Natural killer cell treated with Interleukin-12 subunit alpha and Interleukin-12 subunit beta and Interleukin-15 and Interleukin-18, amount 100 ng/mL, for 72 hours (primary cell): ENCODE measurements at places on chromosomes 6 and 20.

DNA sequence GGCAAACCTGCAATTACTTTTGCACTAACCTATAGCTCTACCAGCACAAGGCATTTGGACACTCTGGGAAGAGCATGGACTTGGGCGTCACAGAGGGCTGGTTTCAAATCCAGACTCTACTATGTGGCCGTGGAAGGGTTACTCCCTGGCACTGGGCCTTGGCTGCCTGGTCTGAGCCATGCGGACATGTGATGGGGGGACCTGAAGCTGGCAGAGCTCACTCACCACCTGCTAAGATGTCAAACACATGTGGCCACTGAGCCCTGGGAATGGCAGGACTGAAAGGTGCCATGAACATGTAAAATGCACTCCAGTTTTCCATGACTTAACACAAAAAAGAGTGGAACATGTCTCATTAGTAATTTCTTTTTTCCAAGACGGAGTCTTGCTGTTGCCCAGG lies 23.7 kb downstream of the VSTM2L start:
- H3K4me1 ChIP-seq: peaks cover 9% of the 10 kb centered on the region
- H3K4me3 ChIP-seq: no peak overlapping the region
- H3K36me3 ChIP-seq: no peaks in the 10 kb centered on the region
- no peak overlapping the region for H3K27ac ChIP-seq
- DNase-seq: no peak

DNA sequence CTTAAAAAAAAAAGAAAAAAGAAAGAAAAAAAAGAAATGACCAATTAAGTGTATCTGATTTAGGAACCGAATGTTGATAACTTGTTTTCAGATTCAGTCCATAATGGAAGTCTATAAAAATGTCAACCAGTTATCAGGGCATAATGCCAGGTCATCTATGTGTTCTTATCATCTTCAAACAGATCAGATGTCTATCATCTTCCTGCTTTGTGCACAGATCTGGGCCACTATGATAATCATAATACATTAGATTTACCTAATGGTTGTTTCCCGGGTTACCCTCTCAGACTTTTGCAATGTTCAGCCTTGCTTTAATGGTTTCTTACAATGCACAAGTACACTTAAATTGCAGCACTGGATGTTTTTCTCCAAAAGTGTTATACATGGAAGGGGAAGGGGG lies 100.6 kb downstream of the NKAIN2 start:
- no peaks in the 10 kb centered on the region for H3K4me1 ChIP-seq
- no peaks in the 10 kb centered on the region for H3K36me3 ChIP-seq
- no peak overlapping the region for H3K4me3 ChIP-seq

- no peak for DNase-seq
- H3K27me3 ChIP-seq: no peaks in the 10 kb centered on the region
- no peak overlapping the region for H3K4me3 ChIP-seq
- peak overlapping the region; percentile 21 for H3K27ac ChIP-seq
These were observed 93.7 kb downstream of the SSR1 start for GRCh38 chr6:7219310-7219709.

- no peak for DNase-seq
- peaks cover 3% of the 10 kb centered on the region for H3K27me3 ChIP-seq
- peaks cover 16% of the 10 kb centered on the region for H3K4me1 ChIP-seq
- no peak overlapping the region for H3K4me3 ChIP-seq
These were observed 366.5 kb downstream of the QKI start for GRCh38 chr6:163780994-163781393.

DNA sequence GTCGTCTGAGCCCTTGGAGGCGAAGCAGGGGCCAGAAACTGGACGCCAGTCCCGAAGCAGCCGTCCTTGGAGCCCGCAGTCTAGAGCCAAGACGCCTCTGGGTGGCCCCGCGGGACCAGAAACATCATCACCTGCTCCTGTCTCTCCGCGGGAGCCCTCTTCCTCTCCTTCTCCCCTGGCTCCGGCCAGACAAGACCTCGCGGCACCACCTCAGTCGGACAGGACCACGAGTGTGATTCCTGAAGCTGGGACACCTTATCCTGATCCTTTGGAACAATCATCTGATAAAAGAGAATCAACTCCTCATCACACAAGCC lies 416 bp downstream of the RSPH4A start:
- no peaks in the 10 kb centered on the region for H3K36me3 ChIP-seq
- H3K27me3 ChIP-seq: peaks cover 28% of the 10 kb centered on the region
- no peak overlapping the region for H3K27ac ChIP-seq
- H3K4me1 ChIP-seq: peaks cover 16% of the 10 kb centered on the region

GRCh38 chr6:113276601-113277000 lies 580.5 kb upstream of the MARCKS start:
- H3K27me3 ChIP-seq: no peaks in the 10 kb centered on the region
- DNase-seq: no peak
- no peaks in the 10 kb centered on the region for H3K4me1 ChIP-seq
- no peak overlapping the region for H3K27ac ChIP-seq
- H3K4me3 ChIP-seq: no peak overlapping the region

GRCh38 chr6:162173466-162173865 lies 554.1 kb downstream of the PRKN start:
- no peaks in the 10 kb centered on the region for H3K36me3 ChIP-seq
- no peaks in the 10 kb centered on the region for H3K27me3 ChIP-seq
- no peak for DNase-seq
- H3K27ac ChIP-seq: no peak overlapping the region
- no peak overlapping the region for H3K4me3 ChIP-seq
- H3K4me1 ChIP-seq: no peaks in the 10 kb centered on the region

GRCh38 chr6:123925350-123925749 lies 121.7 kb downstream of the NKAIN2 start:
- H3K36me3 ChIP-seq: no peaks in the 10 kb centered on the region
- no peak for DNase-seq
- H3K27me3 ChIP-seq: no peaks in the 10 kb centered on the region
- H3K27ac ChIP-seq: no peak overlapping the region

GRCh38 chr20:63362436-63363009 lies 1.4 kb upstream of the CHRNA4 start:
- no peak for DNase-seq
- no peak overlapping the region for H3K4me3 ChIP-seq
- no peaks in the 10 kb centered on the region for H3K36me3 ChIP-seq
- H3K27me3 ChIP-seq: peaks cover 7% of the 10 kb centered on the region
- H3K27ac ChIP-seq: no peak overlapping the region

DNA sequence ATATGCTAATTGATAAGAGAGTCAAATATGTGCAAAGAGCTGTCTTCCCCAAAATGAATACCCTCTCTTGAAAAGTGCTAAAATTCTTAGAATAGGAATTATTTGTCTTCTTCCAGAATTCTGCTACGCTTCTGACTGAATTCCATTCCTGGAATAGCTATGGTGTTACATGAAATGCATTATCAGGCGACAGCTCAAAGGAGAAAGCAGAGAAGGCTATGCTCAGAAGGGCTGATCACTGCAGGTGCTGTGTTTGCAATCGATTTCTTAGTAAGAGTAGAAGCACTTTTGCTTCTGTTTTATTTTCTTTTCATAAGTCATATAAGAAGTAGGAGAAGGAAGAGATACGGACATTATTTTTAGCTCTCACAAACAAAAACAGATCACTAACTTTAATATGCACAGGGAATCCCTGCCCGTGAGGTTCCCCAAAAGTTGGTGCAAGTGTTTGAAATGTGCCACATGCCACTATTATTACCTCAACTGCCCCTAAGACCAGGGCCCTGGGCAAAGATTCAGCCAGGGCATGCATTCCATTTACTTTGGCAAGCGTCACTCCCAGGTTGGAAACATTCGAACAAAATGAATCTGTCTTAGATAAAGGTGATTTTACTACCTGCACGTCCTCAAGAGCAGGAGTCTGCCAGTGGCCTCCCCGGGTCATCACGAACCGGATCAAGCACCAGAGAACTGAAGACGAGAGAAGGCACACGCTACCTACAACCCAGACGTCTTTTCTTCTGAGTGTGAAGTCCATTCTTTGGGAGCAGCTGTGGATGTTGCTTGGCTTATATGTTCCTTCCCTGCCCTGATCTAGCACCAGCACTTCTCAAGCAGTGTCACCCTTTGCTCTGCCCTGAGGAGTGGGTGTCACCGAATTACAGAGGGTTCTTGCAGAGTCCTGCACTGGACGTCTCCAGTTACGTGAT lies 7.2 kb downstream of the MYLK4 start:
- H3K36me3 ChIP-seq: no peaks in the 10 kb centered on the region
- H3K27me3 ChIP-seq: no peaks in the 10 kb centered on the region
- DNase-seq: no peak
- H3K4me3 ChIP-seq: no peak overlapping the region
- H3K4me1 ChIP-seq: no peaks in the 10 kb centered on the region

- H3K27me3 ChIP-seq: no peaks in the 10 kb centered on the region
- H3K4me1 ChIP-seq: peaks cover 46% of the 10 kb centered on the region
- no peaks in the 10 kb centered on the region for H3K36me3 ChIP-seq
- peak overlapping the region; percentile 95 for H3K27ac ChIP-seq
These were observed 102.0 kb downstream of the OR2B2 start for GRCh38 chr6:27809939-27810767.

DNA sequence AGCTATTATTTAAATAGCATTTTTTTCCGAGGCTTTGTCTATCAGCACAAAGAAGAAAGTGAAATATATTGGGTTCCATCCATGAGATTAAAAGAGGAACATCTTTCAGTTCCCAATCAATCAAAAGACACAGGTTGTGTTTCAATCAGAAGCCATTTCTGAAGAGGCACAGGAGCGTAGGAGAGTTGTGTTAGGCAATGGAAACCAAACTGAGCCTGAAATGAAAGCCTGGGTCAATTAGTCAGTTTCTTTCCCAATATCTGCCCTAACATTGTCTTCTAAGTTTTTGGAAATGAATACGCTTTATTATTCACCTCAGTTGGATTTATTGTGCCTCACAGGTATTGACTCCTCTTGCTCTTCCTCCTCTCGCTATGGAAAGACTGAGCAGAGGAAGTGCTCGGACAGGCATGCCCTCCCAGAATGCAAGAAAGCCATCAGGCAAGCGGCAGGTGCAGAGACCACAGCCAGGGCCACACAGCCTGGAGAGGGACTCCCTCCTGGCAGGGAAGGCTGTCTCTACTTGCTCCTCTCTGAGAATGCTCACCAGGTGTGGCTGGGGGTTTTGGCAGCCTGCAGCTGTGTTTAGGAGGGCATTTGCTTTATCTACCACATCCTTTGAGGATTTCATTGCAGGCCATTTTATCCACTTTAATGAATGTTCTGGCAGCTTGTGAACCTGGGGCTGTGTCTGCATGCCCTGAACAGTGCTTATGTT lies 100.8 kb upstream of the NEDD9 start:
- no peaks in the 10 kb centered on the region for H3K36me3 ChIP-seq
- DNase-seq: no peak
- no peaks in the 10 kb centered on the region for H3K27me3 ChIP-seq
- no peak overlapping the region for H3K27ac ChIP-seq
- peaks cover 63% of the 10 kb centered on the region for H3K4me1 ChIP-seq
- no peak overlapping the region for H3K4me3 ChIP-seq

DNA sequence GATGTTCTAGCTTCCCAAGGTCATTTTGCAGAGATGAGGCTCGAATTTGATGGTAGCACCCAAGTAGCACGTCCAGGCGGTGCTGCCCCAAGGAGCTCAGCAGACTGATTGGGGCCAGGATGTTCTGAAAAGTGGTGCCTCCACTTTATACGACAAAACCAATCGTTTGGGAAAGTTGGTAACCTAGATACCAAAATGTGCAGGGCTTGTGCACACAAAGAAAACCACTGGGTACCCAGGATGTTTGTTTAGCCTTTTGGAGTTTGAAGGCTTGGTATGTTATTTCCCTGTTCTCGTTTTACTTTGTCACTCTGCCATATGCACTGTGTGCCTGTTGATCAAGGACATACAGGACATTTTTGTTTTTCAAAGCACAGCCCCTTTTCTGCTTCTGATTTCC lies 40.7 kb upstream of the PBOV1 start:
- H3K27me3 ChIP-seq: peaks cover 13% of the 10 kb centered on the region
- H3K36me3 ChIP-seq: no peaks in the 10 kb centered on the region
- H3K4me3 ChIP-seq: no peak overlapping the region

DNA sequence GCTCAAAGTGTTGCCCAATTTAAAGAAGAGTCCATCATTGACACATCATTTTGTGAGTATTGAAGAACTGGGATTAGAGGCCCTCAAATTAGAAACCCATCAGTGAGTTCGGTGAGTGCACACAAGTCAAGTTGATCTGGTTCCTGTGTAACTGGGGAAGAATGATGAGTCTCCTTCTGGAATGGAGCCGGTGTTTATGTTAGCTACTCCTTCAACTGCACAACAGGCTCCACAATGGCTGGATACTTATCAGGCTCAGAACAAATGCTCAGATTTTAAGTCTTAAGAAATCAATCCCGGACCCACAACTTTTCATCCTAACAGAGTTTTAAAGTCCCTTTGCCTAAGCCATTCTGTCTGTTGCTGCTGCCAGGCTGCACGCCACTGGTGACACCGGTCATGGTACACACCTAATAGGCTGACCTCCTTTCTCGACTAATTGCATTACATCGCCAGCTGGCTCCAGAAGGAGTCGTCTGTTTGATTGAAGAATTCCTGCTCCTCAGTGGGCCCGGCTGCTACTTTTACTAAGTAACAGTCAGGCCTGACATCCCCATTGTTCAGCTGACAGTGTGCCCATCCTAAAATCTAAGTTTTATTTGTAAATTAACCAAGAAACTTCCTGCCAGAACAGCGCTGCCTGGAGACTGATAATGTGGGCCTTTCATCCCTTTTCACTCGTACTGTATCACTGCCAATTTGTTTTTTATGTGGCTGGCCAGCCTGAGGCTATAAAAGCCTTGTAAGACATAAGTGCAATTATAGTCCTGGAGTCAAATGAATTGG lies 130.4 kb downstream of the INSM1 start:
- no peak overlapping the region for H3K4me3 ChIP-seq
- H3K4me1 ChIP-seq: no peaks in the 10 kb centered on the region
- no peak for DNase-seq
- H3K27ac ChIP-seq: no peak overlapping the region
- peaks cover 26% of the 10 kb centered on the region for H3K36me3 ChIP-seq
- no peaks in the 10 kb centered on the region for H3K27me3 ChIP-seq

DNA sequence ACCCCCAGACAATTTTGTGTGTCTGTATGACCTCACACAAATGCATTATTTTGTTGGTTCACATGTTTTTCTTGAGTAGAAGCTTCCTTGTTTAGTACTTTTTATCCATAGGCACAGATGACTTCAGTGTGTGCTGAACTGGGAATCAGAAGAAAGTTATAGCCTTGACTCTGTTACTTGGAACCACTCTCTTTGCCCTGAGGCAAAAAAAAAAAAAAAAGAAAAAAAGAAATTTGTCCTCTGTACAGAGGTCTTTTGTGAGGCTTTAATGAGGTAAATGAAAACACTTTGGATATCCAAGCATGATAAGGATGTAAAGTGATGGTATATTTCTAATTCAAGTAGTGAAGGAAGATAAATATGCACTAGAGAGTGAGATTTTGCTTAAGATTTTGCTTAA lies 51.9 kb downstream of the TRMT11 start:
- H3K4me1 ChIP-seq: peaks cover 16% of the 10 kb centered on the region
- no peak overlapping the region for H3K4me3 ChIP-seq
- no peak for DNase-seq
- H3K36me3 ChIP-seq: peaks cover 30% of the 10 kb centered on the region
- H3K27me3 ChIP-seq: no peaks in the 10 kb centered on the region

GRCh38 chr6:24890471-24890870 lies 45.3 kb downstream of the RIPOR2 start:
- peaks cover 62% of the 10 kb centered on the region for H3K4me1 ChIP-seq
- H3K36me3 ChIP-seq: peaks cover 5% of the 10 kb centered on the region
- no peak for DNase-seq

GRCh38 chr6:30893666-30894065 lies 9.3 kb downstream of the DDR1 start:
- no peaks in the 10 kb centered on the region for H3K27me3 ChIP-seq
- H3K4me3 ChIP-seq: no peak overlapping the region
- no peaks in the 10 kb centered on the region for H3K36me3 ChIP-seq
- DNase-seq: no peak

GRCh38 chr6:139841794-139842215 lies 467.4 kb upstream of the CITED2 start:
- H3K27me3 ChIP-seq: peaks cover 14% of the 10 kb centered on the region
- H3K36me3 ChIP-seq: no peaks in the 10 kb centered on the region
- H3K4me1 ChIP-seq: no peaks in the 10 kb centered on the region
- DNase-seq: no peak
